ENCODE measurements at places on chromosomes 16 and 17. TPM values are rescaled to one million over a fixed set of nuclear protein-coding genes. Genes with fewer than 3 reads are reported as not detected.

Gene CCDC144A
- 1.2 TPM for total RNA-seq

DNA sequence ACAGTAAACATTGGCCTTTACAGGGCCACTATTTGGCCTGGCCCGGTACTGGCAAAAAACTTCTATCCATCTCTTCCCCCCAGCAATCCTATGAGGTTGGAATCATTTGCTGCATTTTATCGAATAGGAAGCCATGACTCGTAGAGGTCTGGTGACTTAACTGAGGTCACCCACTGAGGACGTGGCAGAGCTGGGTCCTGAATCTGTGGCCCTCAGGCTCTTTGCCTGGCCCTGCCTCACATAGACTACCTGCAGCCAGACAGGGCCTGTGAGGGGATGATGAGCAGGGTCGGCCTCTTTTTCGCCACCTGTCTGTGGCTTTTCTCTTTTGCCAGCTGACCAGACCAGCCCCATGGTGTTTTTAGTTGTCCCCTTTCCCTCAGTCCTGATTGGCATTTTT is 1.9 kb downstream of the PPP4C start:
- DNase-seq, result no peak

- DNase-seq, result no peak
Observed at GRCh38 chr17:34680151-34680550, 100.8 kb downstream of the TMEM132E start.

- DNase-seq, result peak; percentile 9
Observed at GRCh38 chr17:58319173-58320162, 9.1 kb downstream of the TSPOAP1 start.

- no peak for DNase-seq
Observed at GRCh38 chr16:11743308-11744074, 834 bp upstream of the TXNDC11 start.

GRCh38 chr17:3534881-3535252 is 22.7 kb downstream of the TRPV3 start:
- no peak for DNase-seq

All from glutamatergic neuron (in vitro differentiated cells).